T-helper 1 cell (primary cell): ENCODE measurements at places on chromosomes 5 and 9.

GRCh38 chr5:123456242-123456641, 33.0 kb upstream of the CEP120 start:
- no peak for DNase-seq

- no peak for DNase-seq
These were observed 14.8 kb downstream of the EEIG1 start for GRCh38 chr9:127965953-127966352.

GRCh38 chr5:120052916-120053828, 410.9 kb upstream of the PRR16 start:
- no peak for DNase-seq

- no peak for DNase-seq
These were observed 19.8 kb downstream of the IFT74 start for GRCh38 chr9:26975728-26976707.

DNA sequence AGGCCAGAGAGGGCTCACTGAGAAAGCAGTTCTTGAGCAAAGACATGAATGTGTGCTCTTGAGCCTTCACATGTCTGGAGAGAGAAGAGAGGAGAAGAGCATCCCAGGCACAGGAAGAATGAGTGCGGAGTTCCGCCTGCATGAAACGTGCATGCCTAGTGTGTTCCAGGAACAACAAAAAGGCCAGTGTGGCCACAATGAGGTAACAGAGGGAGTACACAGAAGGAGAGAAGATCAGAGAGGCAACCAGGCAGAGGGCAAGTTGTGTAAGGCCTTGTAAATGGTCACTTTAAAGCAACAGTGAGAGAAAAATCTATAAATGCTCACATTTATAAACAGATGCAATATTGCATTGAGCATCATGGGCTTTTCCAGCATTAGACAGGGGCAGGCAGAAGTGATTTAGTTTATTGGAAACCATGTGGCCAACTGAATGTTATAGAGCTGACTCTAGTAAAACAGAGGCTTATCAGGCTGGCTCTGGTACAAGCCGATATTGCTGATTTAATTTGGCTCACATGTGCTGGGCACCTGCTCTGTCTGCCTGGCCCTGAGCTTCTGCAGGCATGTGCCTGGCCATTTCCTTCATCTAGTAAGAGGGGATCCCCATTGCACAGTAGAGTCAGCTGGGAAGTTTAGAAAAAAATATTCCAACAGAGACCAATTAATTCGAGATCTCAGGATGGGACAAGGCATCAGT, 185.3 kb downstream of the SAXO1 start:
- DNase-seq, result no peak
